Osteocyte (in vitro differentiated cells): ENCODE measurements at places on chromosomes 13 and 19.

GRCh38 chr19:57437931-57438330 is 2.8 kb downstream of the ZNF749 start:
- no peak overlapping the region for H3K27ac ChIP-seq
- DNase-seq: peak; percentile 32
- no peak overlapping the region for H3K4me3 ChIP-seq
- H3K27me3 ChIP-seq: no peaks in the 10 kb centered on the region
- H3K4me1 ChIP-seq: peaks cover 20% of the 10 kb centered on the region
- H3K36me3 ChIP-seq: peaks cover 42% of the 10 kb centered on the region

DNA sequence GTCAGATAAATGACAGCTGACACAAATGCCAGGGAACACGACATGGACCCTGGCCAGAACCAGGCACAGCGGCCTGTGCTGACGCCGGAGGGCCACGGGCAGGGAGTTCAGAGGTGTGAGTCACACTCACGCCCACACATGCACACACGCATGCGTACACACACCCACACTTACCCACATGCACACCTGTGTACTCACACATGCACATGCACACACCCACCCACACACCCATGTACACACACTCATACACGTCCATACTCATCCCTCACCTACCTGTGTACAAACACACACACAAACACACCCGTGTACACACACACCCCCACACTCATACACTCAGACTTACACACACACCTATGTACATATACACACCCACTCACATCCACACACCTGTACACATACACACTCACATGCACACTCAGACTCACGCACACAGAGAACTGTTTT is 40.4 kb downstream of the MLLT1 start:
- DNase-seq: no peak
- H3K27me3 ChIP-seq: no peaks in the 10 kb centered on the region
- no peaks in the 10 kb centered on the region for H3K36me3 ChIP-seq
- peak overlapping the region; percentile 40 for H3K27ac ChIP-seq
- H3K4me3 ChIP-seq: no peak overlapping the region
- peaks cover 44% of the 10 kb centered on the region for H3K4me1 ChIP-seq

DNA sequence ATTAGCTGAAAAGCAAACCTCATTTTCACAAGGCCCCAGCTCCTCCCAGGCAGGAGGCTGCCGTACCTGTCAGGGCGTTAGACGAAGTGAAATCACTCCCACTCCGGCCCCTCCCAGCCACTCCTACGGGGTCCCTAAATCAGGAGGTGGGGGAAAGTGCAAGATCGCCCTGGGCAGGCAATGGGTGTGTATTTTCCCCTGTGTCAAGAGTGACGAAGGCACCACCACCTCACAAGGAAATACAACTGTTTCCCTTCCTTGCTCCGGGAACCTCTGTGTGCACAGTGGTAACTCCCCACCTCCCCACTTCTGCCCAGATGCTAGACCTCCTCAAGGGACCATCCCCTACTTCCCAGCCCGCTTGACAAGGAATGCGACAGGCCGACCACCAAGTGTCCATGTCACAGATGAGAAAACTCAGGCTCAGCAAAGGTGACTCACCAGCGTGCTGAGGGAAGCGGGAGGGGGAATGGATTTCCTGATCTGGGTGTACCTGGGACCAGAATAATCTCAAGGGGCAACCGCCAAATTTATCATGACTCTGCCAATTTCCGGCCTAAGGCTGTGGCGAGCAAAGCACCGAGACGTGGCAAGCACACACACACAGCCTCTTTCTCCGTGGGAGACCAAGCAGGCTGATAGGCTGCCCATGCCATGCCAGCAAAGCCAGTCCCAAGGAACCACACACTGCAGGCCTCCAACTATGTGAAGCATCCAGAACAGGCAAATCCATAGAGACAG is 7.3 kb downstream of the PPP6R1 start:
- no peak for DNase-seq
- no peak overlapping the region for H3K4me3 ChIP-seq
- peaks cover 42% of the 10 kb centered on the region for H3K4me1 ChIP-seq
- H3K27ac ChIP-seq: no peak overlapping the region

- peaks cover 18% of the 10 kb centered on the region for H3K36me3 ChIP-seq
- no peak overlapping the region for H3K4me3 ChIP-seq
- H3K4me1 ChIP-seq: peaks cover 73% of the 10 kb centered on the region
- DNase-seq: no peak
- no peaks in the 10 kb centered on the region for H3K27me3 ChIP-seq
Measured at GRCh38 chr13:45331123-45331619, 9.8 kb downstream of the TPT1 start.
